ENCODE measurements at places on chromosomes 5 and 9.
A peak's percentile ranks its signal among the peaks of the same experiment; 100 is the strongest.

DNA sequence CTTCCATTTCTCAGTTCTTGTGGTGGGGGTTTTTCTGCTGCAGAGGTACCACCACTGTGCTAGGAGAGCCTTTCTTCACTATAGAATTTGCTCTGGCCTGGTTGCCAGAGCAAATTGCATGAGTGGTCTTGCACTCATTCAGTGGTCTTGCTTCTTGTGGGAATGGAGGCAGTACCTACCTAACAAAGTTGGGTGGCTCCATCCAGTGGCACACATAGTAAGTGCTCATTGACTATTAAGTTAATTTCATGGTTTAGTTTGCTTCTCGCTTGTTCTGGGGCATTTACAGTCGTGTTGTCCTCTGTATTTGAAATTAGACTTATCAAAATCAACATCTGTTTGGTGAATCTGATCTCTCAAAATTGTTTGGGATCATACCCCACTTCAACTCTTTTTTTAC lies 23.0 kb downstream of the SLC28A3 start:
- DNase-seq, result no peak

DNA sequence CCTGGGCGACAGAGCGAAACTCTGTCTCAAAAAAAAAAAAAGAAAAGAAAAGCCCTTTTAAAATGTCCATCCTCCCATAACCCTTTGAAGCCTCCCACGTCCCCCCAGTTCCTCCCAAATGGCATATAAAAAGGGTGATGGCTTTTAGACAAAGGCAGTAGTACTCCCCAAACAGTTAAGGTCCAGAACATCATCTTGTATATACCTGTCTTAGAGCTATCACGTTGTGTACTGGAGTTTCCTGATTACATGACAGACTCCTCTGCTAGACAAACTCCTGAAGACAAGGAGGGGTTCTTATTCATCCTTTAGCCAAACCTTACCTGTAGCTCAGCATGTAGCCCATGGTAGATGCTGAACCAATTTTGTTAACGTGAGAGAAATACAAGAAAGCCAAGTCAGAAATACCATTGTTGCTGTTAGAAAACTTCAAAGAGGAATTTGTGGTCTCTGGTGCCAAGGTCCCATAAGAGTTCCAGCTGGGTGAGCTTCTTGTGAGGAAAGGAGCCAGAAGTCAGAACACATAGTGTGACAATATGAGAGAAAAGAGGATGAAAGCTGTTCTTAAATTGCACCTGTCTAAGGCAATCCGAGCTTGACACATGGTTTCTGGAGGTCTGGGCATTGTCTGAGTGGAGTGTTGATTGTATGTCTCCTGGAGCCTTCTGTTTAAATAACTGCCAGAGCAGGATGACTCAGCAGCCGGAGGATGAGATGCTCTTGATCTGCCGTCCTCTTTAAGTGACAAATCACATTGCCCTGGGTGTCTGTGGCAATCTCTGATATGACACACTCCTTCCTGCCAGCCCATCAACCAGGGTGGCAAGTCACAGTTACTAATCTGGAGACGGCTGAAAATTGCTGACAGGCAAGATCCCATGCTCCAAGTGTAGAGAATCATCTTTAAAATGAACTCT lies 69.1 kb downstream of the ARRDC3 start:
- DNase-seq, result peak; percentile 85

DNA sequence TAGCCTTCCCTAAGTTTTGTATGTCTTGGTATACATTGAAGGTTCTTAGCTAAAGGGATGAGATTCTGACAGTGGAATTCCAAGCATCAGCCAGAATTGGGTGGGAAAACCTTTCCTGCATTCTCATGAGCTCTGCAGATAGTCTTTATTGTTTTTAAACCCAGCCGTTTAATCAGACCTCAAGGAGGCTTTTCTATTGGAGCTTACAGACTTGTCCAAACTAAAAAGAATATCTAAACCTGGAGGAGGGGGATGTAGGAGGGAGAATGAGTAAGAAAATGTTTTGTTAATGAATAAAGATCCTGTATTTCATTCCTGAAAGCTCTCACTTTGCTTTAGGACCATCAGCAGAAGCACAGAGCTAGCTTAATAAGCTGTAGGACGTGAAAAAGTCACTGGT lies 41.7 kb downstream of the EBF1 start:
- DNase-seq, result no peak

GRCh38 chr5:40687321-40687720 lies 7.6 kb downstream of the PTGER4 start:
- no peak for DNase-seq

- DNase-seq, result peak; percentile 68
Observed at GRCh38 chr5:173581408-173582215, 34.8 kb downstream of the BOD1 start.

GRCh38 chr5:172956936-172957335 lies 2.3 kb upstream of the RPL26L1 start:
- no peak for DNase-seq

- no peak for DNase-seq
Observed at GRCh38 chr9:34606190-34606589, 5.7 kb downstream of the RPP25L start.

GRCh38 chr9:19231904-19232822 lies 1.7 kb downstream of the DENND4C start:
- no peak for DNase-seq

GRCh38 chr5:133266966-133267365 lies 215.2 kb downstream of the HSPA4 start:
- no peak for DNase-seq

- DNase-seq, result no peak
Observed at GRCh38 chr9:123996731-123997421, 14.7 kb upstream of the LHX2 start.

- DNase-seq, result peak; percentile 32
Observed at GRCh38 chr5:34564710-34565235, 91.4 kb upstream of the RAI14 start.

DNA sequence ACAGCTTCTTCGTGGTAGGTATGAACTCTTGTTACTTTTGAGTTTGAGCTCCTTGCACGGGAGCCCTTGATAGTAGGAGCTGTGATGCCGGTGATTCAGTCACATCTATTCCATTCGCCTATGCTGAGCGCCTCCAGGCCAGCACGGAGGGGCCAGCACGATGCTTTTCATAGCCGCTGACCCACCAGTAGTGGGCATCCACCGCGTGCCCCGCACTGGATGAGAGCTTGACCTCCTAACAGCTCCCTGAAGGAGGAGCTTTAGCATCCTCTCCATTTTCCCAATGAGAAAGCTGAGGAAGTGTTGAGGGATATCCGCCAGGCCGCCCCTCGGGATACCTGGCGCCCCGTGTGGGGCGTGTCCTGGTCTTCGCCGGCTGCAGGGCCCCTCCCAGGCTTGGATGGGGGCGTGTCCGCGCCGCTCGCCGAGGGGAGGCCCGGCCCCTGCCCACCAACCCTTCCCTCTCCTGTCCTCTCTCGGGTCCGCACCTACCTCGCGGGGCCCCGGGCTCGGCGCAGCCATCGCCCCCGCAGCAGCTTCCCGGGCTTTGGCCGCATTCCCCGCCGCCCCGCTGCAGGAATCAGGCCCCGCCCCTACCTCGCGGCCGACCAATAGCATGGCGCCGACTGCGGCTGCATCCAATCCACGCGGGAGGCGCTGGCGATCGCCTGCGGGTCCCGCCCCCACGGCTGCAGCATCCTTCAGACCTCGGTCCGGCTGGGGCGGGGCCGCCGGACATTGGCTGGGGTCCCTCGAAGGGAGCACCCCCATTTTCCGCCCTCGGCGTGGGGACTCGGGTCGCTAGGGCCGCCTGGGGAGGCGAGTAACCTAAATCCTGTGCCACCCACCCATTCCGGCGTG lies at the start of gene PIP5KL1:
Gene PIP5KL1, minus strand, starts transcription at position 547 of the 861 bp plus-strand sequence. Its CDS starts 25 bp downstream, at position 522.
- peak; percentile 87 for DNase-seq
